Activated CD4-positive, alpha-beta T cell treated with anti-CD3 and anti-CD28 coated beads for 36 hours (primary cell): ENCODE measurements at places on chromosomes 12 and 14. TPM values are rescaled to one million over a fixed set of nuclear protein-coding genes. Genes with fewer than 3 reads are reported as not detected.

GRCh38 chr14:66508846-66509621, 1.1 kb downstream of the GPHN start:
- H3K4me1 ChIP-seq, result peaks cover 42% of the 10 kb centered on the region
- peak overlapping the region; percentile 73 for H3K27ac ChIP-seq
- no peaks in the 10 kb centered on the region for H3K36me3 ChIP-seq
- peak overlapping the region; percentile 90 for H3K4me3 ChIP-seq
- H3K27me3 ChIP-seq, result peaks cover 3% of the 10 kb centered on the region

DNA sequence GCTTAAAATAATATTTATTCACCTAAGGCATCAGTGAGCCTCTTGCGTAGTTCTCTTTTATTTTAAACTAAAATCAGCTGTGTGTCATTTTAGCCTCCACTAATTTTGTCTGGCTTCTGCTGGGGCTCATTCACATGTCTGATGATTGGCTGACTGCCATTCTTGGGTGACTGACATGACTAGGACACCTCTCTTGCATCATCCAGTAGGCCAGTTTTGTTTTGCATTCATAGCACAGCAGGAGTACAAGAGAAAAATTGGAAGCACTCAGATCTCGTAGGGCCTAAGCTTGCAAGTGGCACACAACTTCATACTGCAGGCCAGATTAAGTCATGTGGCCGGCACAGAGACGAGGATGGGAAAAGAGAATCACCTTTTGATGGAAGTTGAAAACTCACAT, 1226.5 kb downstream of the GALC start:
- DNase-seq, result no peak
- H3K36me3 ChIP-seq, result no peaks in the 10 kb centered on the region
- no peak overlapping the region for H3K4me3 ChIP-seq
- no peak overlapping the region for H3K27ac ChIP-seq

- peaks cover 20% of the 10 kb centered on the region for H3K27me3 ChIP-seq
- no peak overlapping the region for H3K27ac ChIP-seq
- no peaks in the 10 kb centered on the region for H3K36me3 ChIP-seq
- no peak for DNase-seq
- no peaks in the 10 kb centered on the region for H3K4me1 ChIP-seq
Observed at GRCh38 chr12:8012651-8013309, 19.7 kb upstream of the FOXJ2 start.

- no peaks in the 10 kb centered on the region for H3K36me3 ChIP-seq
- H3K4me3 ChIP-seq, result no peak overlapping the region
- no peak for DNase-seq
Observed at GRCh38 chr12:5070090-5070489, 26.4 kb downstream of the KCNA5 start.

- no peak overlapping the region for H3K27ac ChIP-seq
- H3K27me3 ChIP-seq, result peaks cover 48% of the 10 kb centered on the region
- peaks cover 2% of the 10 kb centered on the region for H3K4me1 ChIP-seq
- no peak for DNase-seq
- no peaks in the 10 kb centered on the region for H3K36me3 ChIP-seq
- H3K4me3 ChIP-seq, result no peak overlapping the region
Observed at GRCh38 chr14:76376878-76377734, 1.2 kb downstream of the ESRRB start.

DNA sequence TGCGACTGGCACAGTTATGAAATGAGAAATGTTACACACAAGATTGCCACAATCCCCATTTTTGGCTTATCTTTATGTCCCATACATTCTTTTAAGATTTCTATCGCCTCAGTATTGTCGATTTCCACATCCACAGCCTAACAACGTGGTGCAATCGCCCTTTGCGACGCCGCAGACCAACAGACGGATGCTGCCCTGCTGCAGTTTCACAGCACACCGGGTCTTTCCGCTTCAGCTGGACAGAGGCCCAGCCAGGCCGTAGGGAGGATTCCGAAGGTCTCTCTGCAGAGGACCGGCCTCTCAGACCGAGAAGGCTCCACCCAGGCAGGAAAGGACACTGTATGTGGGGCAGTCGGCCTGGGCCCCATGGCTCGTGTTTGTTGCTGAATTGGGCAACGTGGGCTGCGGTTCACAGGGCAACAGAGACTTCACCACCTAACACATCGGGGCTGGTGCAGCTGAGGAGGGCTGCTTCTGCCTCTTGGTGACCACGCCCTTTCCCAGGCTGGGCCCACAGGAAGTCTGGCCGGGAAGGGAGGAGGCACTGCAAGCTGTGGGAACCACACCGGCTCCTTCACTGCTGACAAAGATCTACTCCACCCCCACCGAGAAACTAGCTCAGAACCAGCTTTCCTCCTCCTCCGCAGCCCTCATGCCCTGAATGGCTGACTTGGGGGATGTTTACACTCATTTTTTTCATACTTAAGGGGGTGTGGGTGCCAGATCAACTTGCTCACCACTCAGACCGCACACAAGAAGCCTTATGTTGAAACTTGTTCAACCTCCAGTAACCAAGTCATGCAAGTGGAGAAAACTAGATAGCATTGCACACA, 32.9 kb upstream of the MDM1 start:
- DNase-seq, result peak; percentile 91
- H3K27ac ChIP-seq, result peak overlapping the region; percentile 96
- H3K36me3 ChIP-seq, result no peaks in the 10 kb centered on the region
- peak overlapping the region; percentile 74 for H3K4me3 ChIP-seq

DNA sequence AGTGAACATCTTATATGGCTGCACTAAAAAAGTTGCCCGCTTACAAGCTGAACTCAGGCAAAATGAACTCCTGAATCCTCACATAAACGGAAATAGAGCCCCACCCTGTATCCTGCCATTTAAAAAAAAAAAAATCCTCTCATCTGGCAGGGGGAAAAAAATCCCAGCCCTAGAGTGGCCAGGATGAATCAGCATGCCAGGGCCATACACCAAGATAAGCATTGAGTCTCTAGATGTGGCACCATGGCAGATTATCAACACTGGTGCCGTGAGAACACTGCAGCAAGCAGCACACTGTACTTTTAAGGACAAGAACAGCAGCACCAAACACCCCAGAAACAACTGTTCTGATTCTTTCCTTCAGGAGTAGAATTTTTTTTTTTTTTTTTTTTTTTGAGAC, 65.5 kb downstream of the RASSF3 start:
- peaks cover 2% of the 10 kb centered on the region for H3K36me3 ChIP-seq
- no peaks in the 10 kb centered on the region for H3K27me3 ChIP-seq
- peaks cover 94% of the 10 kb centered on the region for H3K4me1 ChIP-seq
- no peak overlapping the region for H3K4me3 ChIP-seq
- H3K27ac ChIP-seq, result peak overlapping the region; percentile 83
- DNase-seq, result peak; percentile 41

DNA sequence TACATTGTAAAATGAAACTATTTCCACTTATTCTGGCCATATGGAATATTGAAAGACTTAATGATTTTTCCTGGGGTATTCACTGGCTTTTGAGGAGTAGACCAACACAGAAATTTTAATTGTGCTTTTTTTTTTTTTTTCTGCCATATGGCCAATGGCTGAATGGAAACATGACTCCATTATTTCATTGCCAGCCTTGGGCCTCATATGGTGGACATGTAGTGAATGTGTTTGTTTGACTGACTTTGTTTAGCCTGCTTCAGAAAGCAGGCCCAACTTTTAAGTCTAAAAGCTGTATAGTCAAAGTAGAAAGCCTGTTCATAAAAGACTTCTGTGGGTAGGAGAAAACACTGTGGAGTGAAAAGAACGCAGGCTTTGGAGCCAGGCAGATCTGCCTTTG, 2.4 kb downstream of the GNG2 start:
- peak overlapping the region; percentile 90 for H3K4me3 ChIP-seq
- H3K27ac ChIP-seq, result peak overlapping the region; percentile 82
- H3K36me3 ChIP-seq, result peaks cover 28% of the 10 kb centered on the region
- H3K4me1 ChIP-seq, result peaks cover 41% of the 10 kb centered on the region

Gene P2RX2
- not detected for total RNA-seq

- H3K36me3 ChIP-seq, result peaks cover 39% of the 10 kb centered on the region
- peak overlapping the region; percentile 93 for H3K4me3 ChIP-seq
- DNase-seq, result peak; percentile 49
- no peaks in the 10 kb centered on the region for H3K27me3 ChIP-seq
- H3K27ac ChIP-seq, result peak overlapping the region; percentile 94
Observed at GRCh38 chr14:95533391-95533821, 1.4 kb upstream of the GLRX5 start.

- no peak for DNase-seq
- H3K27ac ChIP-seq, result no peak overlapping the region
- peaks cover 19% of the 10 kb centered on the region for H3K4me1 ChIP-seq
- no peaks in the 10 kb centered on the region for H3K36me3 ChIP-seq
- no peak overlapping the region for H3K4me3 ChIP-seq
Observed at GRCh38 chr12:70724444-70724843, 87.2 kb upstream of the PTPRB start.

GRCh38 chr12:27148791-27149190, 66.4 kb upstream of the C12orf71 start:
- no peaks in the 10 kb centered on the region for H3K36me3 ChIP-seq
- peaks cover 4% of the 10 kb centered on the region for H3K4me1 ChIP-seq
- no peaks in the 10 kb centered on the region for H3K27me3 ChIP-seq
- no peak overlapping the region for H3K4me3 ChIP-seq
- DNase-seq, result no peak

DNA sequence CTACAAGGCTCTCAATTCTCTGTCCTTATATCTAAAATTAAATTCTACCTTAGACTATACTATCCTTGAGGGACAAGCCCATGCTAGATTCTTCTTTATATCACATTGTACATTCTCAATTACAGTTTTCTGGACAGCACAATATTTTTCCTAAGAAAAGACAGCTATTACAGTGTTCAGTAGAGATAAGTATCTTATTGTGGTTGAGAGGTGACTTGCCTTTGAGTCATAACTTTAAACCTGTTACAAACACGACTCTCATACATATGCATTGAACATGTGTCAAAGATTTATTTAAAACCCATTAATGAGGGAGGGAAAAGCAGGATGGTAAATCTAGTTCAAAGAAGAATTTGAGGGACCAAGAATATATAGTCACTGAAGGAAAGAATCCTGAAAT, 61.1 kb downstream of the TPH2 start:
- H3K27ac ChIP-seq, result no peak overlapping the region
- no peak for DNase-seq
- peaks cover 10% of the 10 kb centered on the region for H3K27me3 ChIP-seq
- no peak overlapping the region for H3K4me3 ChIP-seq
- H3K4me1 ChIP-seq, result no peaks in the 10 kb centered on the region
- no peaks in the 10 kb centered on the region for H3K36me3 ChIP-seq

Gene PLBD1
- total RNA-seq, result not detected

Gene MANSC4
- total RNA-seq, result not detected

- no peak overlapping the region for H3K27ac ChIP-seq
- H3K4me1 ChIP-seq, result no peaks in the 10 kb centered on the region
- DNase-seq, result no peak
- H3K4me3 ChIP-seq, result no peak overlapping the region
- H3K27me3 ChIP-seq, result peaks cover 7% of the 10 kb centered on the region
Observed at GRCh38 chr12:5257763-5258495, 174.0 kb upstream of the NTF3 start.

Gene PROX2
- 0.23 TPM for total RNA-seq

DNA sequence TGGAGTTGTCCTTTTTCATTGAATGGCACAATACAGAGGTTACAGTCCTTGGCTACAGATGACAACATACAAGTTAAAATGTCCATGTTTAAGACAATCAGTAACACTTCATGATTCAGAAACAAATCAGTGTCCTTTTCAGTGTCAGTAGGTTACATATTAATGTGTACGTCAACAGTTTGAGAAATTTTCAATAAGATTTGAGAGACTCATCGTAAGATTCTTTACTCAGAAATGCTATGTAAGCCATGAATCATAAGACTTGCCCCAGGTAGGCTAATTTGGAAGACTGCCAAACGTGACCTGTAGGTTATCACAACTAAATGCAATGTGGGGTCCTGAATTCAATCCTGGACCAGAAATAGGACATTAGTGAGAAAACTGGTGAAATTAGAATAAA, 3.5 kb downstream of the RDH12 start:
- H3K27me3 ChIP-seq, result peaks cover 3% of the 10 kb centered on the region
- no peak overlapping the region for H3K27ac ChIP-seq
- H3K4me1 ChIP-seq, result no peaks in the 10 kb centered on the region
- no peak overlapping the region for H3K4me3 ChIP-seq

DNA sequence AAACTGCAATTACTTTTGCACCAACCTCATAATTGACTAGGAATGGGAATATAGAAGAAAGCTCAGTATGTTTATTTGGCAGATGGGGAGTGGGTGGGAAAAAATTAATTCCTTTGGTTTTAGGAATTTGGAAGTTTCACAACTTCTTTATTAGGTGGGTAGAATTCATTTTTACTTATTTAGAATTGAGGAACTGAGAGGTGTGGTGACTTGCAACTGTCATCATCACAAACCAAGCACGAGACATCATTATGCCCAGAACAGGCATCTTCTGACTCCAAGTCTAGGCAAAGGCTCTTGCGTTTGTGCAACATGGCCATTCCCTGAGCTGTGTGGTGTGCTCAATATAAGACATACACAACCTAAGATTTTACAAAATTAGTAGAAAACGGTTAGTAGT, 380.0 kb downstream of the ATP23 start:
- no peak overlapping the region for H3K4me3 ChIP-seq
- no peak overlapping the region for H3K27ac ChIP-seq
- no peaks in the 10 kb centered on the region for H3K36me3 ChIP-seq
- no peaks in the 10 kb centered on the region for H3K4me1 ChIP-seq
- peaks cover 3% of the 10 kb centered on the region for H3K27me3 ChIP-seq

DNA sequence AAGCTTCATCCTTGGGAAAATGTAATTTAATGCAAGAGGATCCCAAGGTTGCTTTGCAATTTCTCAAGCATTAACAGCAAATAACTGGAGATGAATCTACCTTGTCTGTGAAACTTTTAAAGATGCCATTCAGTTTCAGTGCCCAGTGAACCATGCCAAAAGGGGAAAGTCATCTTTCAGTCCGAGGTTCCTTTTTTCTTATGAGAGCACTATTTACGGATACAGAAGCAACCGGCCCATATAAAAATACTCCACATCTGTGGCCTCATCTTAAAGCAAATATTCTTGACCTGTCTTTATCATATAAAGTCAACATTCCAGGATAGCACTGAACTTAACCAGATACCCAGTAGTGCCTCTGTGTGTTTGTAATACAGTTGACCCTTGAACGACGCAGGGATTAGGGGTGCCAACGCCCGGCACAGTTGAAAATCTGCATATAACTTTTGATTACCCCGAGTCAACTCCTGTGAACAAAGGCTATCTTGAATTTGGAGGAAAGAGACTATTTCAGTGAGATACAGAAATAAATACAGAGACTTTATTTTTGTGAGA, 209.4 kb downstream of the PCNX1 start:
- no peak overlapping the region for H3K27ac ChIP-seq
- H3K4me3 ChIP-seq, result no peak overlapping the region
- no peak for DNase-seq
- H3K27me3 ChIP-seq, result no peaks in the 10 kb centered on the region
- H3K4me1 ChIP-seq, result peaks cover 21% of the 10 kb centered on the region

Gene MAP1LC3B2
- 1.8 TPM for total RNA-seq

- peaks cover 5% of the 10 kb centered on the region for H3K27me3 ChIP-seq
- H3K27ac ChIP-seq, result no peak overlapping the region
- no peak for DNase-seq
- H3K4me3 ChIP-seq, result no peak overlapping the region
- peaks cover 16% of the 10 kb centered on the region for H3K4me1 ChIP-seq
Observed at GRCh38 chr12:89080793-89081465, 271.4 kb downstream of the DUSP6 start.

- no peak overlapping the region for H3K27ac ChIP-seq
- no peaks in the 10 kb centered on the region for H3K36me3 ChIP-seq
- DNase-seq, result no peak
- no peaks in the 10 kb centered on the region for H3K4me1 ChIP-seq
Observed at GRCh38 chr12:69015017-69015416, 82.0 kb upstream of the CPM start.
